Pancreas (tissue), 10 donors: ENCODE measurements at places on chromosomes 1 and 21.

- DNase-seq: peak; percentile 5
Measured at GRCh38 chr1:225768662-225769426, 8.8 kb upstream of the SRP9 start.

- DNase-seq: no peak
Measured at GRCh38 chr1:198612471-198613260, 26.2 kb upstream of the PTPRC start.

DNA sequence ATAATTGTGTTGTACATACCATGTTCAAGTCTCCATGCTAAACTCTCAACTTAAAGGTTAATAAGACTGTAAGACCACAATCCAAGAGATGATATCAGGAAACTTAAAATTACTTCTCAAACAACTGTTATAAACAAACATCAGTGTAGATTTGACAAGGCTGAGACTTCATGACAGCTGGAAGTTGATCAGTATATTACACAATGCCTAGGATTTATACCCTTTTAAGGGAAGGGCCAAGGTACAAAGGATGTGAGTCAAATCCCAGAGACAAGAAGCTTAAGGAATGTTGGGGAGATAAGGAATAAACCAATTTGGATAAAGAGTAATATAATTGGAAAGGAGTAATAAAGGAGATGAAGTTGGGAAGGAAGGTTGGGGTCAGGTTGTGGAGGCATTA is 98.8 kb downstream of the LBR start:
- DNase-seq: no peak

GRCh38 chr1:42983253-42983652 is 24.6 kb upstream of the SLC2A1 start:
- DNase-seq: no peak

DNA sequence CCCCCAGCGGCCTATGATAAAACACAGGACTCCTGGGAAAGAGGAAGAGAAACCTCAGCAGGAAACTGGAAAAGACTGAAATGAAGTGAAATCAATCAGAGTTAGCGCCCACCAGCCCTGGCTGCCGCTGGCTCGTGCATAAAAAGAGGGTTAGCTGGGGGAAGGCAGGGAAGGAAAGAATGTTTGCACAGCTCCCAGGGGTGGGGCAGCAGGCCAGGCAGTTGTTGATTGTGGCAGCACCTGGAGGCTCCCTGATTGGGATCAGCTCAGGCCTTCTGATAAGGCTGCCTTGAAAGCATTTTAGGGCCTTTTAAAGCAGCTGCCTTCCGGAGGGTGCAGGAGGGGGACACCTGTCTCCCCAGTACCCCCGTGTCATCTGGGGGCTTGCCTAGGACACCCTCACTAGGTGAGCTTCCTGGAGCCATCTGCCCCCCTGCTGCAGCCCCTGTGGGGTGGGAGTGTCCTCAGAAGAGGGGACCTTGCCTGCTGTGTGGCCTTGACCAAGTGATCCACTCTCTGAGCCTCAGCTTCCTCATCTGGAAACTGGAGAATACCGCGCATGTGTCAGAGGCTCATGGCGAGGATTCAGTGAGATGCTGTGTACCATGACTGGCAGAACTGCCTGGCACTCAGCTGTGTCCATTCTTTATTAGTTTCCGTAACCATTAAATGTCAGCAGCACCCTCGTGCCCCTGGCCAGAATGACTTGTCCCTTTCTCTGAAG is 6.6 kb downstream of the EPHB2 start:
- peak; percentile 37 for DNase-seq

- no peak for DNase-seq
Measured at GRCh38 chr1:20220036-20220435, 33.7 kb upstream of the PLA2G2C start.

DNA sequence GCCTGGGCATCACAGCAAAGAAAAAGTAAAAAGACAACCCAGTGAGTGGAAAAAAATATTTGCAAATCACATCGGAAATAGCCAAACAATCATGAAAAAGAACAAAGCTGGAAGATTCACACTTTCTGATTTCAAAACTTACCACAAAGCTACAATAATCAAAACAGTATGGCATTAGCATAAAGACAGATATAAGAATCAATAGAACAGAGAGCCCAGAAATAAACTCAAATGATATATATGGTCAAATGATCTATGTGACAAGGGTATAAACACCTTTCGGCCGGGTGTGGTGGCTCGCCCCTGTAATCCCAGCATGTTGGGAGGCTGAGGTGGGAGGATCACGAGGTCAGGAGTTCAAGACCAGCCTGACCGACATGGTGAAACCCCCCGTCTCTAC is 13.5 kb downstream of the ACOT7 start:
- no peak for DNase-seq

DNA sequence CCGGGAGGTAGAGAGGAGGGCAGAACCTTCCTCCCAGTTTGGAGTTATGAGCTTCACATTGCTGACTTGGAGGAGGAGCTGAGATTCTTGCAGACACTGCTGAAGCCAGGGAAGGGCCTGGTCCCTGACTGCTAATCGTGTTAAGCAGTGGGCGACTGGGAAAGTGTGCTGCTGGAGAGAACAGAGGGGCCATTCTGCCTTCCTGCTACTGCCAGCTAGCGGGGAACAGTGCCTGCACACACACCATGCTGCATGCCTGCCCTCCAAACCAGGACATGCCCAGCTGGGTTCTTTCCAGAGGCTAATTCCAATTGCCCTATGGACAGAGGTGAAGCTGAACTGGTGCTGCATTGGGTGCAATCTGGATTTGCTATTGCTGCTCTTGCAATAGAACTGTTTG is 281.4 kb downstream of the AJAP1 start:
- no peak for DNase-seq

DNA sequence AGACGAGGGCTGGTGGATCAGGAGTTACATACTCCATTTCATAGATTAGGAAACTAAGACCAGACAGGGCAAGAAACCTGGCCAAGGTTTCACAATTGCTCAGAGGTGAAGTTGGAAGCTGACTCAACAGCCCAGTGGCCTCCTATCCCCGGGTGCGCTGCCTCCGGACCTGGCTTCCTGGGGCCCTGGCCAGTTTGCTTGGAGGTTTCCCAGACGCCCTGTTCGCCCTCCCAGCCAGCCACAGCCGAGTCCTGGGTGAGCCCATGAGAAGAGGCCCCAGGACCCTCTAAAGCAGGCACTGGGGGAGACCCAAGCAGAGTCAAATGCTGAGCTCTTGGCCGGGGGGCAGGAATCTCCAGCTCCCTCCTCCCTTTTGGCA is 180.1 kb downstream of the ZBTB18 start:
- peak; percentile 27 for DNase-seq

DNA sequence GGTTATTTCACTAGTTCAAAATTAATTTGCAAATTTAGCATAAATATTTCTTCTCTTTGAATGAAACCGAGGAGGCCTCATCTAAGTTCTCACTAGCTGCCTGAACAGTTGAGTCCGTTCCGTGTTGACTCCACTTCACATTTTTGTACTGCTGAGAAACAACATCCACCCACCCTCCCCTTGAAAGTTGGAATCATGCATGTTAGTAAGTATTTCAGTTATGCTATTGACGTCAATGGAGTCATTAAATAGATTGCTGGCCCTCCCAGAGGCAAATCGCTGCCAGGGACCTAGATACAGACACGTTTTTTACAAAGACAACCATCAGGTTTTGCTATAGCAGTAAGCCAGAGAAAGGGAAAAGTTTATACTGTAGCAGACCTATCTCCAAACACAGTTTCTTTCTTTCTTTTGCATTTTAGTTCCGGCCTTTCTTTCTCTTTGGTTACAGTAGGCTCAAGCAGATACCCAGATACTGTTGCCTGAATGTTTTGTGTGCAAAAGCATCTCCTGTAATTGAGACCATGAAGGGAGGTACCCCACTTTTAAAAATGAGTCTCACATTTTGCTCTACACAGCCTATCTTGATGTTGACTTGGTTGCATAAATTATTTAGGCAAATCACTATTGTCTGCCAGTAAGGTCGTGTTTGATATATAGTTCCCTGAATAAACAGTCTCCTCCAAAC is 262.6 kb upstream of the SGIP1 start:
- no peak for DNase-seq

DNA sequence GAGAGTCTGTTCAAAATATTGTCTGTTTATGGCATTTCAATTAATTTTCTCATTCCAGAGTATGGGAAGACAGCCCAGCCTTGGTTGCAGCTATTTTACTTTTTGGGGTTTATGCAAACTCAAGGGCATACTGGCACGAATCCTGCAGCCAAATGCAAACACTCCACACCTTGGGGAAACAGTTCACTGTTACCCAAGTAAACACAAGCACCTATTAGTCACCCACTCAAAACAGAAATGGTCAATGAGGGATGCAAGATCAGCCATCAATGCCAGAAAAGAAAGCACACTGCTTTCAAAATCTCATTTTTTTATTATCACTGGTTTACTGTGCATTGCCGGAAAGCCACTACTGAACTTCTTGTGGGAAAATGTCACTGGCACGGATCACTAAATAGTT is 170.6 kb downstream of the RUNX1 start:
- no peak for DNase-seq
